SK-N-SH (cell line): ENCODE measurements at places on chromosomes 1 and 21. TPM values are rescaled to one million over a fixed set of nuclear protein-coding genes. Genes with fewer than 3 reads are reported as not detected.
A peak's percentile ranks its signal among the peaks of the same experiment; 100 is the strongest.

DNA sequence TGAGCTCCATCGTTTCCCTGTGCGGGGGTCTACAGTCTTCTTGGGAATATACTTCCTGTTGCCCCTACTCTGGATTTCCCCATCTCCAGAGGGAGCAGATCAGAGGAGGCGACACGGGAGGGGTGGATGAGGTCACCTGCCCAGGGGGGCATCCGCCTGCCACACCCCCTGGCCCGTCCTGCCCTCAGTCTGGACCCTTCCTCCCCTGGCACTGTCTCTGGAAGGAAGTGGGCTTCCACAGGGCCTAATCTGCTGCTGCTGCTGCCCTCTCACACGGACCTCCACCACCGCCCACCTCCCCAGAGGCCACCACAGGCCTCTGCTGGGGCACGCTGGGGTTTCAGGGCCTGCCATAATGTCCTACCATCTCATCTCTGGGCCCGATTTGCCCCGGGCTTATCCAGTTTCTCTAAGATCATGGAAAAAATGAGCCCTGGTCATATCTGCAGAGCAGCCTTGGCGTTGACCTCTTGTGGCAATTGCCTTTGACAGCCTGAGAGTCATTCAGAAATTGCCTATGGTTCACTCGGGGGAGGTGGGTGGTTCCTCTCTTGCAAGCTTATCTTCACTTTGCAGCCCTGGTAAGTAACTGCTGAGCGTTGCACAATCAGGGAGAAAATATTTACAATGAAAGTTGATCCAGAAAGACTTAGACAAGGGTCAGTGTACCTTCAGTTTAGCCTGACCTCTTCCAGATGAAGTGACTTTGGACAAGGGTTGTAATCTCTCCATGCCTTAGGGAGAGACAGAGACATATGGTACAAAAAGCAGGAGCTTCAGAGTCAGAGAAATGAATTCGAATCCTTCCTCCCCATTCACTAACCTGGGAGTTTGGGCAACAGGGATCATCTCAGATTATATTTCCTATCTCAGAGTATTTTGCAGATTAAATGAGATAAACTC is 252.4 kb downstream of the TOMM20 start:
- no peak overlapping the region for H3K4me3 ChIP-seq
- no peak for DNase-seq
- no peaks in the 10 kb centered on the region for H3K27me3 ChIP-seq
- H3K36me3 ChIP-seq, result no peaks in the 10 kb centered on the region

DNA sequence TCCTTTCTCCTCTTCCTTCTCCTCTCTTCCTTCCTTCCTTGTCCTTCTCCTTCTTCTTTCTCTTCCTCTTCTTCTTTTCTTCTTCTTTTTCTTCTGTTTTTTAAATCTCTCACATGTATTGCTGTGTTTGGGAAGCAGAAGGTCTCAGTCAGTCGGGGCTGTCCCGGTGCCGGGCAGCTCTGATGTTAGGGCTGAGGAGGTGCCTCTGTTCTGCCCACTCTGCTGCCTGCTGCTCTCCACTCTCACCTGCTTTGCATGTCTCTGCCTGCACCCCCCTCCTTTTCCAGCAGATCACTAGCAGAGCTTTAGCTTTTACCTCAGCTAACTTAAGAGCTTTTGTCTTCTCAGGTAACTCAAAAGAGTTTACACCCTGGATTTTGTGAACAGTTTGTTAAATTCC is 276.6 kb downstream of the CHRM3 start:
- H3K27ac ChIP-seq, result no peak overlapping the region
- H3K4me3 ChIP-seq, result no peak overlapping the region
- no peak for DNase-seq
- no peaks in the 10 kb centered on the region for H3K36me3 ChIP-seq
- H3K27me3 ChIP-seq, result no peaks in the 10 kb centered on the region
- peaks cover 7% of the 10 kb centered on the region; the same call in 1 of the 2 replicates for H3K4me1 ChIP-seq

- H3K27me3 ChIP-seq, result no peaks in the 10 kb centered on the region
- H3K4me1 ChIP-seq, result no peaks in the 10 kb centered on the region
- no peaks in the 10 kb centered on the region for H3K36me3 ChIP-seq
- H3K27ac ChIP-seq, result peak overlapping the region; percentile 91
- peak; percentile 64 for DNase-seq
These were observed 539 bp downstream of the ANP32E start for GRCh38 chr1:150235294-150235851.

GRCh38 chr1:1337793-1338147 is 6.7 kb downstream of the TAS1R3 start:
- H3K27me3 ChIP-seq, result no peaks in the 10 kb centered on the region
- no peak overlapping the region for H3K4me3 ChIP-seq
- no peaks in the 10 kb centered on the region for H3K4me1 ChIP-seq
- no peaks in the 10 kb centered on the region for H3K36me3 ChIP-seq
- no peak overlapping the region for H3K27ac ChIP-seq

The PDZK1 gene
- 0.16 and 0.24 TPM in 2 replicates for polyA plus RNA-seq

The LCE1A gene
- not detected in 2 replicates for polyA plus RNA-seq
